ENCODE measurements at places on chromosomes 1 and 21. TPM values are rescaled to one million over a fixed set of nuclear protein-coding genes. Genes with fewer than 3 reads are reported as not detected.

OR2T11 gene
- not detected for total RNA-seq

CTTNBP2NL gene
- total RNA-seq, result 45.9 TPM

CACNA1S gene
- total RNA-seq, result not detected

SNX7 gene
- 23.4 TPM for total RNA-seq

HPCA gene
- total RNA-seq, result not detected

LENEP gene
- total RNA-seq, result not detected

SEMA6C gene
- total RNA-seq, result 9.9 TPM

EVA1C gene
- 0.54 TPM for total RNA-seq

DNA sequence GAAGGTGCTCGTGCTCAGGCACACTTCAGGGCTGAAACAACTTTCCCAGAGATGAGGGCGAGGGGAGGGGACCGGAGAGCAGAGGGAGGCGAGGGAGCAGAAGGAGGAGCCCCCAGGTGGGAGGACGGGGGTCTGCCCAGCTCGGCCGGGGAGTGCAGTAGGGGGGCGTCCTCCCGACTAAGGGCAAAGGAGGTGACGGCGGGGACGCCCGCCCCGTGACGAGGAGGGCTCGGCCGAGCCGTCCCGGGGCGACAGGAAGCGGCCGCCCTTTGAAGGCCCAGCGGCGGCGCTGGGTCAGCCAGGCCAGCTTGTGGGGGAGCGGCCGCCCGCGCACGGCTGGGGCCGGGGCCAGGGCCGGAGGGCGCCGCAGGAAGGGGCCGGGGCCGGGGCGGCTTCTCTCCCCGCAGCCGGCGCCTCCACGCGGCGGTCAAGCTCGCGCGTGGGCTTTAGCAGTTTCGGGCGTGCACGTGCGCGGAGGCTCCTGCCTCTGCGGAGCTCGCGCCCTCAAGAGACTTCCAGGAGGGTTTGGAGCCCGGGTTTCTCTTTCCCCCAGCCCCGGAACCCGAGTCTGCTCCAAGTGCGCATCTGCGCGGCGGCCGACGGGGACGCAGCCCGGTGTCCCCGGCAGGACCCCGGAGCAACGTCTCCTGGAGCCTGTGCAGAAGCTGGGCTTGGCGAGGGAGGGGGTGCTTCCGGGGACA lies 100.8 kb upstream of the SLC45A1 start:
- no peak for DNase-seq

- DNase-seq, result no peak
These were observed 1.1 kb downstream of the HUNK start for GRCh38 chr21:31873696-31874599.

GRCh38 chr1:156423422-156424352 lies 54.7 kb downstream of the RHBG start:
- no peak for DNase-seq

- no peak for DNase-seq
These were observed at the start of gene S100A6 for GRCh38 chr1:153535242-153536011. TSS of gene S100A6 (minus strand) at chr1:153535991. CDS start at chr1:153535339, 652 bp downstream.

- no peak for DNase-seq
These were observed 53.3 kb downstream of the GATAD2B start for GRCh38 chr1:153869486-153869885.

- DNase-seq, result no peak
These were observed 38.8 kb downstream of the HMGB4 start for GRCh38 chr1:33902486-33903209.

DNA sequence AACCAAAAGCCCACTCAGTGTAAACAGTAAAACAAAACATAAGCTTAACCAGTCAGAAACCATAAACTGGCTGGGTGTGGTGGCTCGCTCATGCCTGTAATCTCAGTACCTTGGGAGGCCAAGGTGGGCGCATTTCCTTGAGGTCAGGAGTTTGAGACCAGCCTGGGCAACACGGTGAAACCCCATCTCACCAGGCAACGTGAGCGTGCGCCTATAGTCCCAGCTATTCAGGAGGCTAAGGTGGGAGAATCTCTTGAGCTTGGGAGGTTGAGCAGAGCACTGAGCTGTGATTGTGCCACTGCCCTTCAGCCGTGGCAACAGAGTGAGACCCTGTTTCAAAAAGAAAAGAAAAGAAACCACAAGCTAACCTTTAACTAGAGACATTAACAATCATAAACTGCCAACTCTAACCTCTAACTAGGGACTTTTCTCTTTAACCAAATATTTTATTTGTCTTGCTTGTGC lies 13.1 kb upstream of the PRRC2C start:
- no peak for DNase-seq

GRCh38 chr1:29172415-29172939 lies 9.2 kb downstream of the SRSF4 start:
- DNase-seq, result no peak

DNA sequence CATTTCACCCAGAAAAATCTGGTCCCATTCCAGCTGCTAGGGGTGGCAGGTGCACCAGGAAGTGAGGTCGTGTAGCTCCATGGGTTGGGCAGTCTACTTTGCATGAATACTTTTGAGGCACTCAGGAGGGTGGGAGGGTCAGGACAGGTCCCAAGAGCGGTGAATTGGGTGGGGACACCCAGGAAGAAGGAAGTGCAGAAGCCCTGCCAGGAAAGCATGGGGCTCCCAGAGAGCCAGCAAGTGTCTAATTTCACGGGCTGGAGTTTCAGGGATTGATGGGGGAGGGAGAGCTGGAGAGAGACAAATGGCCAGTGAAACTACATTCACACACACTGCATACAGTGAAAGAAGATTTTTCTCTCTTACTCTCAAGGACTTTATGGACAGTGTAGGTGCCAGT lies 137.8 kb downstream of the GALNT2 start:
- DNase-seq, result no peak

DNA sequence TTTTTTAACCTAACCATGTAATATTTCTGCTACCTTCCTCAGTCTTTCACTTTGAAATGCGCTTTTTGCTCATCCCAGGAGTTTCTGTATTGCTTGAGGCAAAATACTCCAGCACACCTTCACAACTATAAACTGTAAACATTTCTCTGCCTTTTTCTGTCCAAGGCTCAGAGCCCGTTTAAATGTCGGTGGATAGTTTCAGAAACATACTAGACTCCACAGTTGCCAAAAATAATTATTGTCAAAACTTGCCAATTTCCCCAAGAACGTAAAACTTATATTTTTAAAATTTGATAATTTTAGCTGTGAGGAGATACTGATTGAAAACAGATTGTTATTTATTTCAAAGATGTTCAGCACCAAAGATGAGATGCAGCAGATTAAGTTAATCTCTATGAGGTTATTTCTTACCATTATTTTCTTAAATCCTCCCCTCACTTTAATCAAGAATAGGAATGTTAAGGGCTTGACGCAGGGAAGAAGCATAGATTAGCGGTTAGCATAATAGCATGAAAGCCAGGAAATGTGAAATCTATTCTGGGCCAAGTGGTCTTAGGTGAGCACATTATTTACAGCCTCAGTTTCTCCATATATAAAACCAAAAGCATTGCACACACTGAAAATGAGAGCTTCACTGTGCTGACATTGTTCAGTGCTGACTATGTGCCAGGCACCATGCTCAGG lies 91.5 kb upstream of the ESRRG start:
- no peak for DNase-seq

GRCh38 chr1:170580636-170581440 lies 48.9 kb downstream of the GORAB start:
- DNase-seq, result no peak

All from kidney epithelial cell (primary cell).